ENCODE measurements at places on chromosomes 5 and 9. TPM values are rescaled to one million over a fixed set of nuclear protein-coding genes. Genes with fewer than 3 reads are reported as not detected.

DNA sequence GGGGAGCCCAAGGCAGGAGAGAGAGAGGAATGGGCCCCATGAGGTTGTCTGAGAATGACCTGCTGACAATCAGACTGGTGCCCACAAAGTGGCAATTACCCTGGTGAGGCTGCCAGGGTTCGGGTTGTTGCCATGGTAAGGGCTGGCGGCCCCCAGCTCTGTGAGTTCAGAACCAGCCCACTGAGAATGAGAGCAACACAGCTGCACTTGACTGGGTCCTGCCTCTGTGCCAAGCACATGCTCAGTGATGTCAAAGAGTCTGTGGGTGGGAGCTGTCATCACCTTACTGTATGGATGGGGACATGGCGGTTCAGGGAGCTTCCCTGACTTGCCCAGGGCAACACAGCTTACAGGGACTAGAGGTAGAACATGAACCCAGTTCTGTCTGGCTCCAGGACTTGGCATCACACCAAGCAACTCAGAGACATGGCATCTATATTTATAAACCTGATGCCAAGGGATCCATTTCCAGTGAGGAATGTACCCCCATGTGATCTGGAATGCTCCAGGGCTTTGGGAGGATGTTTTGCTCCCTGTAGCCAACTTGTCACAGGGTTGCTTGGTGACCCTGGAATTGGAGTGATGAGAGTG lies 38.2 kb upstream of the TEX48 start:
- DNase-seq, result no peak

GRCh38 chr9:124124729-124125650 lies 113.4 kb downstream of the LHX2 start:
- DNase-seq, result no peak

- no peak for DNase-seq
Observed at GRCh38 chr9:98709968-98710965, 1.5 kb upstream of the GABBR2 start.

DNA sequence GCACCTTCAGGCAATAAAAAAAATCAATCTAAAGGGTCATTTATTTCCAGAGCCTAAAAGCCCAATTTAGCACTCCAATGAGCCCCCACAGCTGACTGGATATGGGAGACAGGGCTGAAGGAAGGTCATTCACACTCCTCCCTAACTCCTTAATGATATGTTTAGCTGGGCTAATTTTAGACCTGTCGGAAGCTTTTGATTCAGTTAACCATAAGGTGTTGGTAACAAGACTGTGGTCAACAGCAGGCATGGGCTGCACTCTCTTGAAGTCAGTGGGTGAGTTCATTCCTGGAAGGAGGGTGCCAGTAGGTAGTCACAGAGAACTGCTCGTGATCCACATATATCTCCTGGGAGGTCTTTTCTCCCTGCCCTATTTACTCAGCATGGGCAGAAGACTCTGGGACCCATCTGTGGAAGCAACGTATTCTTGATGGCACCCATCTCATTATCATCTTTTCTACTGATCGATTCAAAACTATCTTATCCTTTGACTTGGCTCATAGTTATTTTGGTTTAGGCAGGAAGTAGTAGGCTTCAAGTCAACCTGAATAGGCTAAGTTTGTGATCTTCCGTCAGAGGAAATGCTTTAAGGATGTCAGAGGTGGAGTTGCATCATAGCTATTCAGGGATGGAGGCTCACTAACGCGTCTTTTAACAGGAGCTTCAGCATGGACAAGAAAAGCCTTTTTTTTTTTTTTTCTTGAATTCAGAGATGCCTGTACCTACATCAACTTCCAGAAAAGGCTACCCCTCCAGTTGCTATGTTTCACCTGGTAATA lies 367.7 kb upstream of the SLC30A5 start:
- DNase-seq, result no peak

DNA sequence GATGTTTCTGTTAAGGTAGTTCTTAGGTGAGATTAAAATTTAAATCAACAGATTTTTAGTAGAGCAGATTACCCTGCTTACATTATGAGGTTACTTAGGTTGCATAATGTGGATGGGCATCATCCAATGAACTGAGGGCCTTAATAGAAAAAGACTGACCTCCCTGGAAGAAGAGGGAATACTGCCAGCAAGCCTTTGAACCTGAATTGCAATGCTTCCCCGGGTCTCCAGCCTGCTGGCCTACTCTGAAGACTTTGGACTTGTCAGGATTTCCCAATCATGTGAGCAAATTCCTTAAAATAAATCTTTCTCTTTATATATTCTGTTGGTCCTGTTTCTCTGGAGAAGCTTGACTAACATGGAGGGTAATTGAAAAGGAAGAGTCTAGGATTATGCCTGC lies 542.1 kb upstream of the ARRDC3 start:
- DNase-seq, result no peak

- no peak for DNase-seq
Observed at GRCh38 chr9:137269231-137269772, 8.2 kb upstream of the TOR4A start.

GRCh38 chr5:123223921-123224320 lies 134.9 kb downstream of the PRDM6 start:
- DNase-seq, result no peak

F2RL1 gene
- 1.7 TPM for total RNA-seq

WDR31 gene
- total RNA-seq, result 5.3 TPM

PPP3R2 gene
- not detected for total RNA-seq

Data from ovary (tissue), 10 donors.